ENCODE measurements at places on chromosomes 2 and 18. TPM values are rescaled to one million over a fixed set of nuclear protein-coding genes. Genes with fewer than 3 reads are reported as not detected.

DNA sequence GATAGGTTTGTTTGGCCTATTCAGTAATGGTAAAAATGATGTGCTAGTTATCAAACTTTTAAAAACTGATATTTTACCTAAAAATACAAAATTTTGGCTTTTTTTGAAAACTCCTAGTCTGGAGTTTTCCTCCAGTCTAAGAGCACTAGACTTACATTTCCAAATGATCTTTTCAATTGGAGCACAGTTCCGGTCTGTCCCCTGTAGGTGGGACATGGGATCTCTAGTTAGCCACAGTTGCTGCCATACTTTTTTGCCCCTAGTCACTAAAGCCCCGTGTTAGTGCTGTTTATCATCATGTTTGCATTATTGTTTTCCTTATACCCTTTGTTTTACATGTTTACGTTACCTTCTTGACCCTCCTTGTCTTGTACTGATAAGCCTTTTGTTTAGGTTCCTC is 52.4 kb downstream of the RELCH start:
- DNase-seq = no peak

DNA sequence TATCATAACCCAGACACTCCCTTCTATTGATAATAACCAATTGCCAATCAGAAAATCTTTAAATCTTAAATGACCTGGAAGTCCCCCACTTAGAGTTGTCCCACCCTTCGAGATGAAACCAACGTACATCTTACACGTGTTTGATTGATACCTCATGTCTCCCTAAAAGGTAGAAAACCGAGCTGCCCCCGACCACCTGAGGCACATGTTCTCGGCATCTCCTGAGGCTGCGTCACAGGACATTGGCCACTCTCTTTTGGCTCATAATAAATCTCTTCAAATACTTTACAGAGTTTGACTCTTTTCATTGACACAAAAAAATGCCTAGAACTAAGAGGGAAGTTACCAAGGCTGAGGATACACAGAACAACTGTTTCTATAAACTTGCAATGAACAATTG is 190.0 kb downstream of the RTP5 start:
- DNase-seq = no peak

DNA sequence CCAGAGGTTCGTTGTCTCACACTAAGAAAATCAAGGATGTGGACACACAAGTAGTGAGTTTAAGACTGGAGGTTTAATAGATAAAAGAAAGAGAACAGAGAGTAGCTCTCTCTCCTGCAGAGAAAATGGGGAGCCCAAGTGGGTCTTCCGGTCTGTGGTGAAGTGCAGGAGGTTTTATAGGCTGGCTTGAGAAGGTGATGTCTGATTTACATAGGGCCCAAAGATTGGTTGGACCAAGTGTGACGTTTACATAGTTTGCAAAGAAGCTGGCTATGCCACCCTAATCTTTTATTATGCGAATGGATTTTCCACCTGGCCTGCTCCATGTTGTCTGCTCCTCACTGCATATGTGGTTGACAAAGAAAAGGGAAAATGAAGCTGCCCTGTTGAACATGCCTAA is 430.4 kb upstream of the TRIB2 start:
- DNase-seq = no peak

GRCh38 chr2:197674060-197674459 is 1.3 kb downstream of the RFTN2 start:
- no peak for DNase-seq

DNA sequence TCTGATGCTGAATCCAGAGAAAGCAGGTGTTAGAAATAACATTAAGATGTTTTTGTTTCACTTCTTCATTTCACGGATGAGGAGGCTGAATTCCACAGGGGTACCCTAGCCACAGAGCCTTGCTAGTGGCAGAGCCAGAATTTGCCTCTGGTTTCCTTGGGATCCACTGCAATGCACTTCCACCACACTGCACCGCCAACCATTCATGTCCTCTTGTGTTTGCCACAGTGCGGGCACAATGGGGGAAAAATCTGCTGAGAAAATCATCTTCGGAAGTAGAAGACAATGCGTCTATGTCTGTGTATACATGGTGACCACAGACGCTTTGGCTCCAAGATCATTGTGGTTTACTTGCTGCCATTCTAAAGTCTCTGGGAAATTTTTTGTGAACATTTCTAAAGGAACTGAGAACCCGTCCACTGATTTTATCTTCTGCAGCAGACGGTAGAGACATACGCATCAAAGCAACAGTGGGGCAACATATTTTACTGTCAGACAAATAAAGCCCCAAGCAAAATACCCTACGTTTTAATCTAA is 14.9 kb downstream of the ICOS start:
- DNase-seq = no peak

- no peak for DNase-seq
Observed at GRCh38 chr2:57549642-57550102, 496.9 kb upstream of the VRK2 start.

DNA sequence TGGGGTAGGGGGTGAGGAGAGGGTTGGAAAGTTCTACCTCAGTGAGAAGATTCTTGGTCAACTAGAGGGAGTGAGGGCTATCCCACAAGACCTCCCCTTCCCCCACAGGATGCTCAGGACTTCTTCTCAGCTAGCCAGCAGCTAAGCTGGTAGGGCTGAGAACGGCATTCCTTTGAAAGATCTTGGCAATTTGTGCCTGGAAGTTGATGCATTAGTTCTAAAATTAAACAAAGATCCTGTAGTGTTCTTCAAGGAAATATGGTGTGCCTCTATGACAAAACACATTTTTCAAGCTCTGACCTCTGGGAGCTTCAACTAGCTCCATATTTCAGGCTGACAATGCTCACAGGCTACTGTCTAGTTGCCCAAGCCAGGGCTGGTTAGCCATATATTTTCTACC is 2.3 kb downstream of the LYPD1 start:
- no peak for DNase-seq

GRCh38 chr18:23142251-23142929 is 7.1 kb downstream of the CABLES1 start:
- DNase-seq = peak; percentile 7

DNA sequence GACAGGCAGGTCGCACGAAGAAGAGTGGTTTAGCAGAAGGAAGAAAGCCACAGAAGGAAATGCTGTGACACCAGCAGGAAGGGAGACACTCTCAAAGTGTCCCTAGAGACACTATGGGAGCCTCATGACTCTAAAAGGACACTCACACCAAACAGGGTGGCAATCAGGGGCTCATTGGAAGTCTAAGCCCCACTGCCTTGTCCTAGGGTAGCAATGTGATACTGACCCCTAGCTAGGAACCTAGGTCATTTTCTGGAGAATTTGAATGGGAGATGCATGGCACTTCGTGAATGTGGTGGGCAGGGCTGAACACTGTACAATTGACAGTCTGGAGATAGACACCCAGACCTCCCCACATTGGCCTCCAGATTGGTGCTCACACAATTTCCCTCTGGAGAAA is 385.0 kb downstream of the EIPR1 start:
- no peak for DNase-seq

- no peak for DNase-seq
Observed at GRCh38 chr2:144288438-144288837, 231.5 kb downstream of the ZEB2 start.

GRCh38 chr2:26585966-26586365 is 55.2 kb downstream of the CIB4 start:
- DNase-seq = peak; percentile 70

GRCh38 chr2:217314021-217314460 is 454.2 kb upstream of the TNP1 start:
- no peak for DNase-seq

DNA sequence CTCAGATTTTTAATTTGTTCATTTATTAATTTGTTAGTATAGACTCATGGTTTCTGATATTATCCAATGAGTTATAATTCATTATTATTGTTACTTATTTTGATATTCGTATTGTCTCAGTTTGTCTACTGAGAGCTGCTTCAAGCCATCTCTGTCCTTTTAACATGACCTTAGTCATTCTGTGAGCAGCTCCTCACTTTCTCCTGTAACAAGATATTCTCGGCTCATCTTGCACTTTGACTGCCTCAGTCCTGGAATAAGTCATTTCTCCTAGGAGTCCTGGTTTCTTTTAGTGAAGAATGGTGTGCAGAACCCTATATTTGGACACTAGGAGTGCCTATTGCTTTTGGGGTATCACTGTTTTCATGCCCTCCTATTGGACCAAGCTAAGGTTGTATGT is 13.2 kb downstream of the ASB1 start:
- no peak for DNase-seq

DNA sequence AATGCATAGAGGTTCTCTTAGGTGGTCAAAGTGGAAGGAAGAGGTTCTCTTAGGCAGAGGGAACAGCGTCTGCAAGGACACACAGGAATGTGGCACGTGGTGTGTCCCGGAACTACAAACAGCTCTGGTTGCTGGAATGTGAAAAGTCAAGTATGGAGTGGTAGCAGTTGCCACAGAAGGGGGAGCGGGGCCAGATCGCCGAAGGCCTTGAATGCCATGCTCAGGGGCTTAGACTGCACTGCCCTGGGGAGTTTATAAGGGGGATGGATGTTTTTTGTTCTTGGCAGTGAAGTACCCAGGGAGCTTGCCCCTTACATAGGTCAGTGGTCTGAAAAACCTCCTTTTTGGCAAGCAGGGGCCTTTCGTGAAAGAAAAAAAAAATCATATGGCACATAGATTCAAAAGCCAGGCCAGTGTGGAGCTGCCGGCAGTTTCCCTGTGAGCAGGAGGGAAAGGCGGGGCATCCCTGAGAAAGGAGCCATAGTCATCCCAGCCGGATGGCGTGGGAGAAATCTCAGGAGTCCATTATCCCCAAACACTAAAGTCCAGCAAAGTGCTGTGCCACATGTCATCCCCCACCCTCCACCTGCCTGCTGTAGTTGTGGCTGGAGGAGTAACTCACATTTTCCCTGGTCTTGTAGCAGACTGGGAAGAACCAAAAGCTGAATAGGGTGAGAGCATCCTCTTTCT is 45.4 kb downstream of the GORASP2 start:
- DNase-seq = no peak

- DNase-seq = no peak
Observed at GRCh38 chr2:83471655-83472054, 987.4 kb downstream of the SUCLG1 start.

- DNase-seq = no peak
Observed at GRCh38 chr2:213007290-213007838, 144.0 kb downstream of the IKZF2 start.

- no peak for DNase-seq
Observed at GRCh38 chr2:26509141-26509540, 31.2 kb upstream of the OTOF start.

DNA sequence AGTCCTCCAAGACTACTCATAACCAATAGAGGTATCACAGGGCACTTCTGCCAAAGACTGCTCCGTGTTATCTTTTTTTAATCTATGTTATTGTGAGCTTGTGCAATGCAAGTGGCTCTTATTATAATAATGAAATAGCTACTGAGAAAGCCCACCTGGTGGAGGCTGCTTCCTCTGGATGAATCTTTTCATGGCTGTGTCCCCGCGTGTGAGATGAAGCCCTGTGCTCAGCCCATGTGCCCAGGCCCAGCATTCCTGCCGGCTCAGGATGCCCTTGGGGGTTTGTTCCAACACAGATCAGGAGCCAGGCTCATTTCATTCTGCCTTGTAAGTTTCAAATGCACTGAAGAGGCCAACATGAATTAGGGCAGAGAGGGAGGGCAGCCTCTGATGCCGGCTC is 18.7 kb downstream of the APCDD1 start:
- no peak for DNase-seq

- no peak for DNase-seq
Observed at GRCh38 chr18:25314151-25314837, 37.7 kb downstream of the ZNF521 start.

DNA sequence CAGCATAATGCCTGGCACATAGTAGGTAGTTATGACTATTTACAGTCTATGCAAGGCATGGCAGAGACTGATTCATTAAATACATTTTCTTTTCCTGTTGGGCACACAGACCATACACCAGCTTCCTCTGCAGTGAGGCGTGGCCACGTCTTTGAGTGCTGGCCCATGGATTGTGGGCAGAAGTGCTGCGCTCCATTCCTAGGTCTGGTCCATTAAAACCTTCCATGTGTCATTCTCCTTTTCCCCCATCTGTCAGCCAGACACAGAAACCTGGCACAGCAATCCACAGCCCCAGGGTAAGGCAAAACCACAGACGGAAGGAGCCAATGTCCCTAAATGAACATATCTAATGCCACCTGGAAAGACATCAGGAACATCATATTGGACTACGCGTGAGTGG is 141.9 kb downstream of the TTC32 start:
- peak; percentile 58 for DNase-seq

DNA sequence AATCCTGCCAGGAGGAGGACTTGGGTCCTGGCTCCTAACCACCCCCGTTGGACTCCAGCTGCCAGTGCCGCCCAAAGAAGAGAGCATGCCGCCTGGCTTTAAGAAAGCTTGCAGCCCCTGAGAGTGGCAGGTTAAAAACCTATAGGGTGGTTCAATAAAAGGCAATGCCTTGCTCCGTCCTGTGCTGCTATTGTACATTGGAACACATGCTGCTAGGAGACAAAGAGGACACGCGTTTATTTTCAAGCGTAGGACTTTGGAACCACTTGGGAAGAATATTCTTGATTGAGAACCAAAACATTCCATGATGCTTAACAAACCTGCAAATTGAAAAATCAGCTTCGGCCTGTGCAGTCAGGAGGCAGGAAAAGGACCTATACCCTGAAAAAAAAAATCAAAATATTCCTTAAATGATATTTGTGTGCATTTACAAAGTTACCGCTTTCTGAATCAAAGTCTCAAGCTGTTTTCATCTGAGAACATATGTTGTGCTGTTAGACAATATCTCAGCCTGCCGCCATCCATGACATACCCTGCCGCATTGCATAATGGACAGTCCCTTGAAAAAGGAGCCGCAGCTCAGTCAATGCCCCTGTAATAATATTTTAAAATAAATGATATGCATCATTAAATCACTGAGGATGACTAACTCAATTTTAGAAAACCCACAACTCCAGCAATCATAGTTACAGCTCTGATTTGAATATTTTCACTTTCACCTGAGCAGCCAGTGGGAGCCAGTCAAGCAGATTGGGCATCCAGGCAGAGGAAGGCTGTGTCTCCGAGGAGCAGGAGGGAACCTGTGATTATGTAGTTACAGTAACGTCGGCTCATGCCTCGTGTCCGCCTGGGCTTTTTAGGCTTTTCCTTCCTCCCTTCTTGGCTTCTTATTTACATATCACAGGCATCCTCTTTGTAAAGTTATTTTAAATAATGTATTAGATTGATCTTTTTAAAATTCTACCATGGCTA is 805.6 kb upstream of the FANCL start:
- DNase-seq = no peak

ZNF385B gene
- 6.2 TPM for total RNA-seq

TBC1D8 gene
- 13.5 TPM for total RNA-seq

MAP3K19 gene
- total RNA-seq = not detected

FBLN7 gene
- total RNA-seq = 15.4 TPM

CNDP1 gene
- 0.19 TPM for total RNA-seq
